ENCODE measurements at places on chromosomes 2 and 18.

DNA sequence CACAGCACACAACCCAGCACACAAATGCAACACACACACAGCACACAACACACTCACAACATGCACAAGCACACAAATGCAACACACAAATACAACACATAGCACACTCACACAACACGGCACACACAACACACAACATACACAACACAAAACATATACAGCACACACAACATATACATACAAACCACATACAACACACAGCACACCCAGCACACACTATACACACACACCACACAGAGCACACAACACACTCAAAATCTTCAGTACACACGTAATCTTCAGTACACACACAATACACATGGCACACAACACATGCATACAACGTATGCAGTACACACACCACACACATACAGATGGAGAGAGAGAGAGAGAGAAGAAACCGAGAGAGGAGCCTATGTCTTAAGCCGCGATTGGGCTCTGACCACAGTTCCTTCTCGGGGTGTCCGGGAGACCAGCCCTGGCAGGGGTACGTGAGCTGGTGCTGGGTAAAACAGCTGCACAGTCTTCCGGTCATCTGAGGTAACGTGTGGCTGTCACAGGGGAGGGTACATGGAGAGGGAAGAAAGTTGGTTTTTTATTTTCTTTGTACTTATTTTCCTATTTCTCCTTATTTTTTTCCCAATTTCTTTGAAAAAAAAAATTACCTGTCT, 25.1 kb downstream of the POU3F3 start:
- no peak for DNase-seq

DNA sequence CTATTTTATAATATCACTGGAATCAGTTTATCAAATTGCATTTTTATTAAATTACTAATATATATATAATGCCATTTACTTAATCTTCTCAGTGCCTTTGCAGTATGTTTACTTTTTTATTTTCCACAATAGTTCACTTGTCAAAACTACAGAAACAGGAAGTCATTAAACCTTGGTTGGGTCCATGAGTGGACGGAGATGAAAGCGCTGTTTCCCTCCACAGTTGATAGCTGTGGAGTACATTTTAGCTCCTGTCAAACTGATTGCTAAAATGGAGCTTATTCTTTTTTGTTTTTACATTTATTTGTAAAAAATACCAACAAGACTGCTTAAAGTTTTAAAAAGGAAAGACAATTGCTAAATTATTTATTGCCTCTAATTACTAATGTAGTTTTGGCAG, 19.2 kb downstream of the MFF start:
- no peak for DNase-seq

GRCh38 chr2:134252092-134252750, 1.7 kb upstream of the MGAT5 start:
- DNase-seq: no peak

DNA sequence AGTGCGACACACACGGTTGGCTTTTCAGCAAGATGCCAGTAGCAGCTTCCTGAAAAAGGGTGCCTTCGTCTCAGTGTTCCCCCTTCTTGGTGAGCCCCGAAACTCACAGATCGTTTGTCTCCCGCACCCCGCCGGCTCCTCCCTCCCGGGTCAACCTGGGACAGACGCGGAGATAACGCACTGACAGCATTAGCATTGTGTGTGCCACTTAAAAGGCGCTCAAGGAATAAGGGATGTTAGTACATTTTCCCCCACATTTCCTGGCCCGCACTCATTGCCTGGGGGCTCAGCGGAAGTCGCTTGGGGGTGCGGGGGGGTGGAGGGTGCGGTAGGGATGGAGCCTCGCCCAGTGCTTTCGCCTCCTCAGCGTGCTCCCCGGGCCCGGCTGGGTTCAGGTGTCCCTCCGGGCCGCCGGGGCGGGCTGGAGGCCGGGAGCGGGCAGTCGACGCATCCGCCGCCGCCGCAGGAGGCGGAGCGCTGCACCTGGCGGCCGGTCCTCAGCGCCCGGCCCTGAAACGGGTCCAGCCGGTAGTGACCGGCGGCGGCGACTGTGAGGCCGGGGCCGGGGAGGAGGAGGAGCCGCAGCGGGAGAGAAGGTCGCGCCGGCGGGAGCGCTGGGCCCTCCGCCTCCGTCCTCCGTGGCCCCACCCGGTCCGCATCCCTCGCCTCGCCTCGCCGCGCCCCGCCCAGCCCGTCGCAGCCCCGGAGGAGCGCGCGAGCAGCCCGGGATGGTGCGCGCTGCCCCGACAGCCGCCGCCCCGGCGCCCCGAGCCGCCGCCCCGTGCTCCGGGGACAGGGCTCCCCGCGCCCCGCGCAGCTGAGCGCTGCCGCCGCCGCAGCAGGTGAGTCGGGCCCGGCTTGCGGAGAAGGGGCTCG, at the start of gene MFSD6:
MFSD6 (plus strand) TSS at position 694 of the 876 bp plus-strand sequence. CDS start 27,675 bp downstream, outside the sequence.
- peak; percentile 22 for DNase-seq

DNA sequence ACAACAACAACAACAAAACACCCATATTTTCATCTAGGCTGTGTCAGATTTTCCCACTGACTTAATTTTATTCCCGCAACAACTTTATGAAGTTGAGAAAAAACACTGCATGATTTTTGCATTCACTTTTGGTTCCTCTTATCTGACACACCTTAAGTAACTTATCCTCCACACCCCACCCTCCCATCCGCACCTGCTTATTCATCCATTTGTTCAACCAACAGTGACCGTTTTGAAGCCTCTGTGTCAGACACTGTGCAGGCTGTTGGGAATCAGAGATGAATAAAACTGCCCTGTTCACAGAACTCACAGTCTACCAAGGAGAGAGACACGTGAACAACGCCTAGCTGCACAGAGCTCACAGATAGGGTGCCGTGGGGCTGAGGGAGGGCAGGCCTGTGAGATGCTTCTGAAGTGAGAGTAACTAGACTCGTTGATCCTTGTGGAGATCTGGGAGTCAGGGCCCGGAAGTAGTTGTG, 7.4 kb downstream of the CNNM4 start:
- DNase-seq: no peak

DNA sequence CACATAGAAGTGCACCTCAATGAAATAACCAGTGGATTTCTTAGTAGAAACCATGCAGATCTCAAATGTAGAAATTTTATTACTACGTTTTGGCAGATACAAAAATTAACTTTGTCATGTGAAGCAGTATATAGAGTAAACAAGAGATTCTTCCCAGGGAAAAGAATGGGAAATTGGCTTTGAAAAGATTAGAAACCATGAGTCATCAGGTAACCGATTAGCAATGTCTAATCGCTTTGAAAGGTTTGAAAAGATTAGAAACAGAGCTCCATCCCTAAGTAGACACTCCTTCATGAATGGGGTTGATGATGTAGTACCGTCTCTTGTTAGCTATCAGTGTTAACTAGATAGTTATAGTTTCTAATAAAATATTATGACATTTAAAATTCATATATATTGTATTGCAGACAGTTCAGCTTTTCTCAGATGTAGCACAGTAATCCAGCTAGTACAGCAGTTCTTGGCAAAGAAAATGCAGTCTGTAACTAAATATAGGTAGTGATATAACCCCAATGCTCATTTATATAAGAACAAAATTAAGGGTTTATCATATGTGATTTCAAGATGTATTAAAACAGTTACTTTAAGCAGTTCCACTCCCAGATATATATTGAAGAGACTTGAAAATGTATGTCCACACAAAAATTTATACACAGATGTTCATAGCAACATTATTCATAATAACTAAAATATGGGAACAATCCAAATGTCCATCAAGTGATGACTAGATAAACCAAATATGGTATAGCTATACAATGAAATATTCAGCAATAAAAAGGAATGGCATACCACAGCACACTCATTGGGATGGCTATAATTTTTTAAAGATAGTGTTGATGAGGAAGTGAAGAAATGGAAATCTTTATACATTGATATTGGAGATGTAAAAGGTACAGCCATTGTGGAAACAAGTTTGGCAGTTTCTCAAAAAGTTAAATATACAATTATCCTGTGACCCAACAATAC, 113.9 kb downstream of the PTPN4 start:
- DNase-seq: no peak

DNA sequence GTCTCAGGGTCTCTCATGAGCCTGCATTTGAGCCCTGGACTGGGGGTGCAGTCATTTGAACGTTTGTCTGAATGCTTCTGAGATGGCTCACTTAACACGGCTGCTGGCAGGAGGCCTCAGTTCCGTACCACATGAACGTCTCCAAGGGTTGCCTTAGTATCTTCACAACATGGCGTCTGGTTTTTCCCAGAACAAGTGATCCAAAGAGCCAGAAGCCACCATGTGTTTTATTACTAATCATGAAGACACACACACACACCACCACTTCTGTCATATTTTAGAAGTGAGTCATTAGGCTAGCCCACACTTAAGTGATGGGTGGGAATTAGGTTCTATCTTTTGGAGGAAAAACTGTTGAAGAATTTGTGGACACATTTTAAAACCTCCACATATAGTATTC, 15.0 kb upstream of the MYO1B start:
- no peak for DNase-seq

GRCh38 chr2:11687736-11688135, 17.7 kb upstream of the NTSR2 start:
- DNase-seq: no peak

GRCh38 chr18:73842795-73843394, 304.7 kb downstream of the FBXO15 start:
- no peak for DNase-seq

- DNase-seq: no peak
These were observed 31.4 kb upstream of the ZNG1B start for GRCh38 chr2:113406114-113406513.

DNA sequence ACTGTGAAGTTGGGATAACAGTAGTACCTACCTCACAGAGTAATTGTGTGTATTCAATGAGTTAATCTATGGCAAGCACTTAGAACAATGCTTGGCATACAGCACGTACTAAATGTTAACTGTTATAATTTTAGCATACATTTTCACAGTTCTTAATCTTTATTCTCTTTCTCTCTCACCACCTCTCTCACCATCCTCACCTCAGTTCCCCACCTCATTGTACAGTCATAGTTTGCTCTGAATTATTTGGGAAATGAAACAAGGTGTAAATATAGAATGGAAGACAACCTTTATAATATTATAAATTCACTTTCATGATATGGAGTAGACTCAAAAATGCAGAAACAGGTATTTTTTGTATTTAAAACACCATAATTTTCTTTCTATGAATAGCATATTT, 40.0 kb upstream of the DNAH7 start:
- DNase-seq: no peak

GRCh38 chr18:998936-999335, 94.3 kb downstream of the ADCYAP1 start:
- no peak for DNase-seq

GRCh38 chr2:11829324-11829946, 83.0 kb downstream of the LPIN1 start:
- no peak for DNase-seq

DNA sequence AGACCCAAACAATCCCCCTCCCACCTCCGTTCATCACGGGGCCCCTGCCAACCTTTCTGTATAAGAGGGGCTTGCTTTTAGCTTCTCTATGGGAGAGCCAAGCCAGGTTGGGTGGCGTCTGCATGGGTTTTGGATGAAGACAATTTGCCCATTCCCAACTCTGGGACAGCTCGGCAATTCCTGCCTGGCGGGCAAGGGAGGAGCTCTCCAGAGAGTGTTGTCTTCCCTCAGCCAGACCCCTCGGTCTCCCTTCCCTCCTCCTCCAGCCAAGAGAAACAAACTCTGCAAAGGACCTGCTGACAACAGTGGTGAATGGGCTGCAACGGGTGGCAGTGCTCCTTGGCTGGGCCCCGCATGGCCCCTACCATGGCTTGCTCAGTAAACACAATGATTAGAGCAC, 267.2 kb upstream of the HDAC4 start:
- no peak for DNase-seq

GRCh38 chr2:176826984-176827668, 385.5 kb upstream of the HNRNPA3 start:
- DNase-seq: no peak

- DNase-seq: no peak
These were observed 70.9 kb downstream of the APOB start for GRCh38 chr2:20972792-20973565.

DNA sequence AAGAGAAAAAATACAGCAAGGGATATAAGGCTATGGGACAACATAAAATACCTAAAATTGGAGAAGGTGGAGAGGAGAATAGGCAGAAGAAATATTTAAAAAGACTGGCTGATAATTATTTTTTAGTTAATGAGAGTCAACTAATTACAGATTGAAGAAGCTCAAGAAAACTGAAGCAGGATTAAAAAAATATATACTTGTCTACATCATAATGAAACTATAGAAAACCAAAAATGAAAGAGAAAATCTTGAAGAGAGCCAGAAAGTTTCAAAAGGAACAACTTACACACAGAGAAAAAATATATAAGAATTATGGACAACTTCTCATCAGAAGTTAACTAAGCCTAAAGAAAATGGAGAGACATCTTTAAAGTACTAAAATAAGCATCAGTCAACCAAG, 62.9 kb upstream of the APCDD1 start:
- DNase-seq: no peak

- no peak for DNase-seq
These were observed 42.3 kb downstream of the SLC38A11 start for GRCh38 chr2:164913011-164913410.

DNA sequence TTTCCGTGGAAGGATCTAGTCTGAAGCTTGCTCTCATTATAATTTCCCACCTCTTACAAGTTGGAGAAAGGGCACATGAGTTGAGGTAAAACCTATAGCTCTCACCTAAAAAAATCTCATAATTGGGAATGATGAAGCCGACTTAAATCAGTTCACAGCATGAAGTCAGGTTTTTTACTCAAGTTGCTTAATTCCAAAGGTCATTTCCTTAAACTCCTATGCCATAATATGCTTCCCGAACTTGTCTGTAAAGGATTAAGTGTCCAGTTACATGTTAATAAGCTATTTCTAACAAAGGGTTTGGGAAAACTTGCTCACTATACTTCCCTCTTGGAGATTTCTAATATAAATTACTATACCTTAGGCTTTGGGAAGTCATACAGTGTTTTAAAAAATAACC, 481.2 kb downstream of the NUP35 start:
- no peak for DNase-seq

GRCh38 chr2:78077633-78078032, 555.5 kb upstream of the LRRTM4 start:
- DNase-seq: no peak

GRCh38 chr18:37539236-37539635, 26.4 kb downstream of the CELF4 start:
- no peak for DNase-seq

- no peak for DNase-seq
These were observed 72.4 kb downstream of the PXDN start for GRCh38 chr2:1671916-1672315.

- peak; percentile 17 for DNase-seq
These were observed 30.7 kb downstream of the IGFBP5 start for GRCh38 chr2:216664593-216665034.

- DNase-seq: no peak
These were observed 214.4 kb upstream of the SLC39A10 start for GRCh38 chr2:195442458-195443175.

GRCh38 chr2:104919127-104919526, 65.2 kb downstream of the POU3F3 start:
- no peak for DNase-seq
